H1 (cell line): ENCODE measurements at places on chromosomes 5 and 9. TPM values are rescaled to one million over a fixed set of nuclear protein-coding genes. Genes with fewer than 3 reads are reported as not detected.

Gene NFIB
- total RNA-seq = 11.6 and 13.1 TPM in 2 replicates

Gene FAM153A
- not detected in 2 replicates for total RNA-seq

DNA sequence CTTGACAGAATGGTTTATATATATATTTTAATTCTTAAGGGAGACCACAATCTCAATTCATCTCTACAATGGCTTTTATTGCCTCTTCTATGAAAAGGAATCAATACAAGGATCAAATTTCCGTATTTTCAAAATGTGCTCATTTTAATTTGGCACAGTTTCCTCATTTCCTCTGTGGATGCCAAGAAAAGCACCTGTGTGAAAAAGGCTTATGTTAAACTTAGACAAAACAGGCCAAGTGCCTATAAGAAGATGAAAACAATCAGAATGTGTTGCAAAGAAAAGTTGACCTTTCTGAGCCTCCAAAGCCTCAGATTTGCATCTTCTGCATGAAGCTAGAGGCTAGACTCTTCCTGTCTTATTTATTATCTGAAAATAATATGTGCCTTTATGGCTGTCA is 173.7 kb upstream of the SLC12A2 start:
- no peak overlapping the region for H3K4me3 ChIP-seq
- DNase-seq = no peak
- no peaks in the 10 kb centered on the region for H3K27me3 ChIP-seq
- H3K36me3 ChIP-seq = no peaks in the 10 kb centered on the region

Gene TPM2
- total RNA-seq = 181 and 197 TPM in 2 replicates

Gene ABHD17B
- 60.8 and 62.7 TPM in 2 replicates for total RNA-seq

- no peak for DNase-seq
- no peaks in the 10 kb centered on the region for H3K27me3 ChIP-seq
- no peak overlapping the region for H3K4me3 ChIP-seq
Observed at GRCh38 chr9:134378901-134379338, 52.7 kb downstream of the RXRA start.

GRCh38 chr9:133323211-133323610 is 12.8 kb downstream of the SURF6 start:
- H3K4me1 ChIP-seq = no peaks in the 10 kb centered on the region
- no peak for DNase-seq
- H3K27ac ChIP-seq = no peak overlapping the region
- H3K4me3 ChIP-seq = no peak overlapping the region
- no peaks in the 10 kb centered on the region for H3K36me3 ChIP-seq

DNA sequence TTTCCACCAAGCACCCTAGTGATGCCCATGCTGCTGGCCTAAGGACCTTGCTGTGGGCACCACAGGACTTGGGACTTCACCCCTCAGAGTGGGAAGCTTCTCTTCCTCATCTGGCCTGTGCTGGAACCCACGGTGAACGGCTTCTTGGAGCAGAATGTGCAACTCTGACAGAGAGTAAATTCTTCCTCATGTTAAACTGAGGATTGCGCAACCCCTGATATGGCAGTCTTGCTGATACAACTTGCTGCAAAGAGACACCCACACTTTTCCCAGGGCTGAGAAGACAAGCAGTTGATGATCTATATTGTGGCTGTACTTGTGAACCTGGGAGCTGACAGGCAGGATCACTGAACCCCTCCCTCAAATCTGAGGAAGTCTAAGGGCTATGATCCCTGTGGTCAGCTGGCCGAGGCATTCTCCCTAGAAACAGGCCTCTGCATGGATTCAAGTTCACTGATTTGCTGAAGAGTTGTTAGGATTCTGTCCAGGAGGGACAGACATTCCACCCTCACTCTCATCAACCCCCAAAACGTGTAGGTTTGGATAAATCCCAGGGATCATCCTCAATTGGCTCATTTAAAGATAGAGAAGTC is 307.2 kb downstream of the MTRR start:
- H3K36me3 ChIP-seq = no peaks in the 10 kb centered on the region
- H3K27me3 ChIP-seq = no peaks in the 10 kb centered on the region
- H3K27ac ChIP-seq = no peak overlapping the region
- H3K4me1 ChIP-seq = no peaks in the 10 kb centered on the region; the same call in 1 of the 2 replicates

DNA sequence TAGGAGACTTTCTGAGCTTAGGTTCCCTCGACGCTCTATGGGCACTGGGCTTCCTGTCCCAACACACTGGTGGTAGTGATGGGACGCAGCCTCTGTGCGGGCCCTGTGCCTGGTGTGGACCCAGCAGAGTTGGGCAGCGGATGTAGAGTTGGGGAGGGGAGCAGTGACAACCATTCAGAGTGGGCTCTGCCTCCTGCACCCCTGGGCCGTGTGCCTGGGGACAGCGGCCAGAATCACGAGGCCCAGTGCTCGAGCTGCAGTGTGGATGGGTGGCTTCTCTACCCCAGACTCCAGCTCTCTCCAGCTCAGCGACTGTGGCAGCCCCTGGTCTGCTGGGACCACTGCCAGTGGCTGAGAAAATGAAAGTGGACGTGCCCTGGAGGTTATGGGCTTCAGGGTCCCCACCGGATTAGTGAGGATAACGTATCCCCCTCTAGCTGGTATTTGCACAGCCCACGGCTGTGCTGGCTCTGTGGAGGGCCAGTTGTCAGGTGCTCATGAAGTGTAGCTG is 18.6 kb downstream of the RXRA start:
- no peak overlapping the region for H3K4me3 ChIP-seq
- H3K36me3 ChIP-seq = no peaks in the 10 kb centered on the region
- H3K27ac ChIP-seq = no peak overlapping the region
- H3K4me1 ChIP-seq = no peaks in the 10 kb centered on the region; the same call in 1 of the 2 replicates
- no peaks in the 10 kb centered on the region for H3K27me3 ChIP-seq
- DNase-seq = no peak

GRCh38 chr5:154058055-154059038 is 19.6 kb downstream of the MFAP3 start:
- H3K27ac ChIP-seq = no peak overlapping the region
- H3K4me1 ChIP-seq = peaks cover 19% of the 10 kb centered on the region
- H3K27me3 ChIP-seq = no peaks in the 10 kb centered on the region
- no peak overlapping the region for H3K4me3 ChIP-seq
- H3K36me3 ChIP-seq = no peaks in the 10 kb centered on the region; the same call in 1 of the 2 replicates

DNA sequence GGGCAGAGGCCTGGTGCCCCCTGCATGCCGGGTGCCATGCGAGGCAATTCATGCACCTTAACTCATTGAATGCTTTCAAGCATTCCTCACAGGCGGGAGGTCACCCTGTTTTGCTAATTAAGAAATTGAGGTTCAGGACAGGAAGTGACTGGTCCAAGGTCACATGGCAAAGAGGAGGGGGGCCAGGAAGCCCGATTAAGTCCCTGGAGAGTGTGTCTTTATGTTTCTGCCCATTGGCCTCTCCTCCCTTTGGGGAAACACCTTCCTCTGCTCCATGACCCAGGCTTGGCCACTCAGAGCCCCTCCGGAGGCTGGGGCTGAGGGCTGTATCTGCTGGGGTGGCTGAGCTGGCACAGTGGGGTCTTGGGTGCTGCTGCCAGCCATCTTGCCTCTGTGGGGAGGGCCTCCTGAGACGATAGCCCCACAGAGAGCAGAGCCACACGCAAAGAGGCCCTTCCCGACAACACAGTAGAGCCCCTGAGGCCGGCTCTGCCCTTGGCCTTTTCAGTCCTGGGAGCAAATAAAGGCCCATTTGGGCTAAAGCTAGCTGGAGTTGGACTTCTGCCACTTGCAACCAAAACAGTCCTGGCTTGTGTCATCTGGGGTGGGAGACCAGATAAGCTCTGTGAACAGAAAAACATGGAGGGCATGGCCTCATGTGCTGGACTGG is 90.8 kb upstream of the NEURL1B start:
- no peaks in the 10 kb centered on the region; the same call in 1 of the 2 replicates for H3K4me1 ChIP-seq
- H3K4me3 ChIP-seq = no peak overlapping the region
- DNase-seq = no peak
- H3K36me3 ChIP-seq = no peaks in the 10 kb centered on the region
- H3K27me3 ChIP-seq = 0 out of 2 replicates have a peak, but pooled peaks cover 2% of the 10 kb centered on the region
- no peak overlapping the region for H3K27ac ChIP-seq

- no peak overlapping the region for H3K27ac ChIP-seq
- no peaks in the 10 kb centered on the region for H3K36me3 ChIP-seq
- H3K4me1 ChIP-seq = no peaks in the 10 kb centered on the region
- DNase-seq = no peak
- H3K27me3 ChIP-seq = no peaks in the 10 kb centered on the region
Observed at GRCh38 chr5:988322-988721, 20.3 kb upstream of the NKD2 start.

Gene AHRR
- total RNA-seq = 0.80 and 1.4 TPM in 2 replicates

GRCh38 chr9:86359151-86359879 is 5.1 kb upstream of the TUT7 start:
- no peaks in the 10 kb centered on the region for H3K36me3 ChIP-seq
- no peak for DNase-seq
- H3K4me1 ChIP-seq = peaks cover 2% of the 10 kb centered on the region
- no peak overlapping the region for H3K4me3 ChIP-seq
- H3K27ac ChIP-seq = no peak overlapping the region

Gene PITX1
- not detected in 2 replicates for total RNA-seq

DNA sequence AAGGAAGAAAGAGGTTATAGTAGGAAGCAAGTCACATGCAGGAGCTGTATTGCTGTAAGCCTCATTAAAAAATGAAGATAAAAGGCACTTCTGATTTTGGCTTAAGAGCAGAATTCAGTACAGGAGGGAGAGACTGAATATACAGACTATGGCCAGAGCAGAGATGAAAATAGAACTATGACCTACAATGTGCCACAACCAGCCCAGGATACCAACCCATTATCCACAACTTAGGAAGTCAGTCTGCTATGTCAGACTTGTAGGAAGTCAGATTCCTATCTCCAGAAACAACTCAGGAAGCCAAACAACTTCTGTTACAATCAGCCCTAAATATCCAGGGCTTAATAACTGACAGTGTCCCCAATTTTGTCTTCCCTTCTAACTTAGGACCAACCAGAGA is 156.2 kb upstream of the ANKH start:
- H3K4me3 ChIP-seq = no peak overlapping the region
- H3K27ac ChIP-seq = no peak overlapping the region
- H3K27me3 ChIP-seq = peaks cover 39% of the 10 kb centered on the region
- no peaks in the 10 kb centered on the region for H3K36me3 ChIP-seq

Gene SLC36A2
- total RNA-seq = not detected in 2 replicates

Gene TRAF2
- total RNA-seq = 50.2 and 50.5 TPM in 2 replicates

DNA sequence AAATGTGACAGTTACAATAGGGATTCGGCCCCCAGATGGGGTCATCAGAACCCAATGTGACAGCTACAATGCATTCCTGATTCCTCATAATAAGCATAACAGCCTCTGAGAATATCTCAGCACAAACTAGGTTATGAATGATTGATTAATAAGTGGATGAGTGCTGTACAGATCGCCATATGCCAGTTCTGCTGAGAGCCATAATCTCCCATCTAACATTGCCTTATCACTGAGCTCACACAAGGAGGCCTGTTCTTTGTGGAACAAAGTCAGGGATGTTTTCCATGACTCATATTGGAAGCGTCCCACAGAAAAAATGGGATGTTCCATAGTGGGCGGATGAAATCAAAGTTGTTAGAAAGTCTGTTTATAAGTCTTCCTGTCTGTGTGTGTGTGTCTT is 89.6 kb downstream of the KIF4B start:
- no peaks in the 10 kb centered on the region for H3K27me3 ChIP-seq
- no peak for DNase-seq
- no peaks in the 10 kb centered on the region for H3K36me3 ChIP-seq
